Dermis microvascular lymphatic vessel endothelial cell (primary cell): ENCODE measurements at places on chromosomes 11 and 22. TPM values are rescaled to one million over a fixed set of nuclear protein-coding genes. Genes with fewer than 3 reads are reported as not detected.
A peak's percentile ranks its signal among the peaks of the same experiment; 100 is the strongest.

Gene USP28
- total RNA-seq = 24.9 and 32.9 TPM in 2 replicates

Gene TUBGCP6
- 14.0 and 22.0 TPM in 2 replicates for total RNA-seq

Gene CD248
- total RNA-seq = under 0.01 and 0.13 TPM in 2 replicates

Gene MB
- not detected in 2 replicates for total RNA-seq

Gene BET1L
- 7.4 and 14.3 TPM in 2 replicates for total RNA-seq

Gene SYCE3
- not detected in 2 replicates for total RNA-seq

Gene PUS3
- 7.4 and 7.6 TPM in 2 replicates for total RNA-seq

DNA sequence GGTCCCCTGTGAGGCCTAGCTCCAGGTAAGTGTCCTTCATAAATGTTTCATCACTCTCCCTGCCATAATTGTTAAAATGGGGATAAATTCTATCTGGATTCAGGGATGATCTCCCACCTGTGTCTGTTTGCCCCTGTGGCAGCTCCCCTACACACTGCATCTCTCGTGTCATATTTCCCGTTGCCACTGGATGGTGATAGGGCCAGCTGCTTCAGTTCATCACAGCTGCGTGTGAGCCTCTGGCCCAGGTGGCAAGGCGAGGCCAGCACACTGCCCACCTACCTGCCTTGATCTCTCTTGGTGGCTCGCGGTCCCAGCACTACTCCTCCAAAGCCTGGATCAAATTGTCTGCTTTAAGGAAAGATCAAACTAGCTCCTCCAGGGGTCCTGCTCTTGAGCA is 187.4 kb downstream of the GRIK4 start:
- DNase-seq = no peak

DNA sequence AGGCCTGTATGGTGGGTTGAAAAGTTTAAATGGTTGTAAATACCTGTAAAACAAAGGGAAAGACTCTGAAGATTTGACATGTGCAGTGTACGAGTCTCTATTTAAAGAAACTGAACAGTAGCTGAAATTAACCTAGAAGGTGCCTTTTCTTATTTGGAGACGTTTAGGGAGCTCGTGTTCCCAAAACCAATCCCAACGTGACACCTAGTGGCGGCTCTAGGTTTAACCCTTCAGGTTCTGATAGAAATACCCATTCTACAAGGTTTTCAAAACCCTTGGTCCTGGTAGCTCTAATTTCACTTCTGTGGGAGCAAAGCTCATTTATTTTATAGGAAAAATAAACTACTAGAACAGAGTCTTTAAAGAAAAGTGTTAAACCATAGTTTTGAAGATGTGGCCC is 258.3 kb downstream of the LRRC4C start:
- no peak for DNase-seq

DNA sequence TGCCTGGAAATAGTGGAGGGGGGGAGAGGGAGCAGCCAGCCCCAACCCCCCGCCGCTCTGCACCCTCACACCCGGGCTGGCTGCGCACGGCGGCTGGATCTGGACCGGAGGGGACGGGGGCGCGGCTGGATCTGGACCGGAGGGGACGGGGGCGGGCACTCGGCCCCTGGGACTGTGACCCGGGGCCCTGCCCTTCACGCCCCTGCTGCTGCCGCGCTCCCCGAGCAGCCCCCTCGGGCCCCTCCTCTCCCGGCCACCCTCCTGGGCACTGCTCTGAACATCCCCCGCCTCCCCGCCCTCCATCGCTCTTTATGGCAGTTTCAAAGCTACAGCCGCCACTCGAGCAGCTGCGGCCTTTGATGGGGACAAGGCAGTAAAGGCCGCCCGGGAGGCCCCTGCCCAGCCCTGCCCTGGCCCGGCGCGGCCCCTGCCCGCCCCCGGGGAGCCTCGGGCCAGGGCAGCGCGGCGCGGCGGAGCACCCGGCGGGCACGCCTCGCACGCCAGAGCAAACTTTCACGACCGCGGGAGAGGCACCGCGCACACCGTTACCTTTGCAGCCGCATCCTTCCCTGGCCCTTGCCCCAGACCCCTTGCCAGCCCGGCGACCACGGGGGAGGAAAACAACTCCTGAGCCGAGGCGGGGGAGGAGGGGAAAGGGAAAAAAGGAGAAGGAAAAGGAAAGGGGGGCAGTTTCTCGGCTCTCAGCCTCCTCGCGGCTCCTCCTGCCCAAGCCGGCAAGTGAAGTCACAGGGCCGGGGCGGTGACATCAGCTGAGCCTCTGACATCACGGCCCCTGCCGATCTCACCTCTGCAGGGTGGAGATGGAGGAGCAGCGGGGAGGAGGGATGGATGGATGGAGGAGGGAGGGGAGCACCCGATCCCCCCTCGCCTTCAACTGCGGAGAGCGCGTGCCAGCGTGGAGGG is 13.1 kb upstream of the TCF20 start:
- DNase-seq = no peak

DNA sequence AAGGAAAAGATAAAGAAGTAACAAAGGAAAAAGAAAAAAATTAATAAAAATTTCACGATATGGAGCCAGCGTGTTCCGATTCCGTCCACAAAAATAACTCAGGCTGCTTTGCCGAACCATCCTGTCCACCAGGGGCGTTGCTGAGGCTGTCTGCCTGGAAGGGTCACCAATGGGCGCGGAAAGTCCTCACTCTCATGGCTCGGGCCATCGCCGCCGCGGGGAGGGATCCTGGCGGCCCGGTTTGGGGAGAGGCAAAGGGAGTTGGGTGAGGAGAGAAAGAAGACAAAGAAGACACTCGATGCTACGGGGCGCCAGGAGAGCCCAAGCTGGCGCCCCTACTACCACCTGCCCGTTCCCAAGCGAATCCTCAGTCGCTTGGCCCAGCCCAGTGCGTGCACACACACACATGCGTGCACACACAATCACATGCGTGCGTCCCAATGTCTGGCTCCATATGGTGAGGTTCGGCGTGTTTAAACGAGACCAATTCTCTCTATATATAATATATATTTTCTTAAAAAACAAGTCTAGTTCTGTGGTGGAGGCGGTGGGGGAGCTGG is 5.6 kb upstream of the PYGM start:
- DNase-seq = no peak

- DNase-seq = peak; percentile 76
These were observed at the start of gene MICAL3 for GRCh38 chr22:18024276-18024939. TSS of gene MICAL3 (minus strand) at chr22:18024561. CDS start at chr22:17906812, 117,749 bp downstream.

DNA sequence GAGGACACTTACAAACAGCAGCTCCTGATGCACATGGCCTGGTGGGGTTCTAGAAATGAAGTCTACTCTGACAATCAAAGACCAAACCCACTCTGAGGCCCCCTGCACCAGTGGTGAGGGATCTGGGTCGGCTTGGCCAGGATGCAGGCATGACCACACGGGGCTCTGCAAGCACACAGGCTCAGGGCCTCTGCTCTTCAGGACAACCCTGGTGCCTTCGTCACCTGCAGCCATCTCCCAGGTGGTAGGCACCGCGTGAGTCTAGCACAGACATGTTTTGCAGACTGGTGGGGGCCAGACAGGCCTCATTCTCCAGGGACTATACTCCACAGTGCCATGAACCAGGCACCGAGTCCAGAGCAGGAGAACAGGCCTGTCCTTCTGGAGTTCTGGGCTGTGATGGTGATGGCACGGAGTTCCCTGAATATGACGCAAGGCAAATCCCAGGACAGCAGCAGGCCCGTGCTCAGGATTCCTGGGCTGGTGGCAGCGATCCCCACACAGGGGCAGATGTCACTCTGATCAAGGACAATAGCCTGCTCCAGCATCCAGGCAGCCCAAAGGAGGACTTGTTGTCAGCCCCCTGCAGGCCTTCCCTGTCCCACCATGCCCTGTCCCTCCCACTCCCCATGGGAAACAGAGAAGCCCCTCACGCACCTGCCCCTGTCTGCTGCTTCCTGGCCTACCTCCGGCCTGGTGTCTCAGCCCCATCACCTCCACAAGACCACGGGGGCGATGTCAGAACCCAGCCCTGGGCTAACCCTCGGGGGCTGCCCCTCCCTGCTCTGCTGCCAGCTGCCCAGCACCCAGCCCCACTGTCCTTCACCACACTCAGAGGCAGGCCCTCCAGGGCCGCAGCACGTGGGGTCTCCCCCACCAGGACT is 36.1 kb downstream of the GNB1L start:
- DNase-seq = no peak

DNA sequence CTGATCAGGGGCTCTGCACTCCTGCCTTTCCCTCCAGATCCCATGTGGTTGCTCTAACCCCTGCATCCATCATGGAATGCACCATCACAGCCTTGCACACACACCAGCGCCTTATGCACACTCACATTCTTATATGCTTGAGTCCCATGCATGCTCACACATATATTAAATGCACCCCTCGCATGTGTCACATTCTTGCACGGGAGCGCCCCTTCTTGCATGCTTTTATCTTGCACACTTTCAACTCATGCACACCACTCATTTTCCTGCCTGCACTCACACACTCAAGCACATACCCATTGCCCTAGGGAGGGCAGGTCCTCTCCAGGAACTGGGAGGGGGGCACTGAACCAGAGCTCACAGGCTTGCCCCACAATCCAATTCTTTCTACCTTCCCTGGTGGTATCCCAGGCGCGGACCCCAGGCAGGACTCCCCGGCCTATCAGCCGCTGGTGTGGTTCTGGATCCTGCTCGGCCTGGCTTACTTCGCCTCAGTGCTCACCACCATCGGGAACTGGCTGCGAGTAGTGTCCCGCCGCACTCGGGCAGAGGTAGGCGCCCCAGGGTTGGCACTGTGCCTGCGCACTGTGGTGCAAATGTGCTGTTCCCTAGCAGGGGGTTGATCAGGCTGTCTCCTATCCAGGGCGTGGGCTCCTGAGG is 2.3 kb upstream of the CATSPERZ start:
- no peak for DNase-seq

DNA sequence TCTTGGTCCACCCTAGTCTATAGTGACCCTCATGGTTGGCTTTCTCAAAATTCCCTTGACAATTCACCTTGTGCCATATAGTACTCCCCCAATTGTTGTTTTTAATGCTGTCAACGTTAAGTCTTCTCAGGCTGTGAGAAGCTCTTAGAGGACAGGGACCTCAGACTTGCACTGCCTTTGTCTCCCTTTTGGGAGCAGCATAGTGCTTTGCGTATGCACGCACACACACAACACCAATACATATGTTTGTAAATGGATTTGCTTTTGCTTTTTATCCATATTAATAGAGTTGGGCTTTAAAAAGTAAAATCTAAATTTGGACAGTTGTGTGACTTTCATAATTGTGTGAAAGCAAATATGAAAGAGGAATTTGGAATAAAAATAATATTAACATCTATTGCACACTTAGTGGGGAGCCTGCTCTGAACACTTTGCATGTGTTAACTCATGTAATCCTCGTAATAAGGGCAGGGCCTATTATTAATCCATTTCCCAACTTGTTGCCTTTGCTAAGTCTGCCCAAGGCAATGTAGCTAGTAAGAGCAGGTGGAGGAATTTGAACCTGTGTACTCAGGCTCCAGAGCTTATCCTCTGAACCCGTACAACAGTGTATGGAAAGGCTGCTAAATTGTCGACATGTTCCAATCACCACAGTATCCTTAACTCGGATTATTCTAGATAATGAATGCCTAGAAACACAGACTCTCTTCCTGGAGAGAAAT is 257.7 kb upstream of the NARS2 start:
- DNase-seq = peak; percentile 3

DNA sequence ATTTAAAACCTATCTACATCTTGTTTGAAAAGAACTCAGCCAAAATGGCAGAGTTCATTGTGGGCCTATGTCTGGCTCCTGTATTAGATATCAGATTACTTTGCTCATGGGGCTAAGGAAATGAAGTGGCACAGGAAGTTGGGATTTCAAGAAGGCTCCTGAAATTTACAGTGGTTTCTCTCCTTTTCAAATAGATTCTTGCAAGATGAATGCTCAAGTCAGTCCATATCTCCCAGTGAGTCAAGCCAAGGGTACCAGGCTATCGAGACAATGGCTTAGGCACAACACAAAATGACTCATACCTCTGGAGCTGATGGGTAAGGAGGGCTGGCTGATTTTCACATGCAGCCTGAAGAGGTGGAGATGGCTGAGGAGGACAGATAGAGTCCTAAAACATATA is 24.1 kb upstream of the APOA1 start:
- DNase-seq = no peak

DNA sequence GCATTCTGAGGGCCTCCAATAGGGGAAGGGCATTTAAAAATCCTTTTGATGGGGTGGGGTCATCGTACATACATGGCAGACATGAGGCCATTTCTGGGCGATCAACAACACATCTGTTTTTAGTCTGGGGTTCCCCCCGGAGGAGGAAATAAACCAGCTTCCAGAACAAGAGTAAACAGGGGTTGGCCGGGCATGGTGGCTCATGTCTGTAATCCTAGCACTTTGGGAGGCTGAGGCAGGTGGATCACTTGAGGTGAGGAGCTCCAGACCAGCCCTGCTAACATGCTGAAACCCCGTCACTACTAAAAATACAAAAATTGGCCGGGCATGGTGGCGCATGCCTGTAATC is 12.0 kb downstream of the PRSS23 start:
- no peak for DNase-seq

GRCh38 chr11:74055938-74056337 is 47.1 kb upstream of the UCP3 start:
- peak; percentile 23 for DNase-seq

- DNase-seq = no peak
These were observed 10.3 kb upstream of the UCP3 start for GRCh38 chr11:74019104-74019738.

DNA sequence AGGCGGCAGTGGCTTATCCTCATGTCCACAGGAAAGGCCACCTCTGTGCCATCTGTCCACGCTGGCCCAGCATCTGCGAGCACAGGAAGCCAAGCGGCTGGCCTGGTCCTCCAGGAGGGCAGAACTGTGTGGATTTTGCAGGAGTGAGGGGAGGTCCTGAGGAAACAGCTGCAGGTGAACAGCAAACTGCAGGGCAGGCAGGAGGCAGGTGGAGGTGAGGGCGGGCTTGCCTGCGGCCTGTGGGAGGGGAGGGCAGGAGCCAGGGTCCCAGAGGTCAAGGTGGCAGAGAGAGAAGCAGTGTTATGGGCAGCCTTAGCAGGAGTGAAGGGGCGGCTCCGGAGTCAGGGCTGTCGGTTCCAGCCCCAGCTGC is 369.7 kb downstream of the SHANK2 start:
- no peak for DNase-seq

- DNase-seq = peak; percentile 36
These were observed 37.6 kb downstream of the ATXN10 start for GRCh38 chr22:45709060-45709739.

- DNase-seq = no peak
These were observed 1075.0 kb downstream of the BRD1 start for GRCh38 chr22:48752451-48753380.

GRCh38 chr11:11513422-11513821 is 108.4 kb downstream of the GALNT18 start:
- DNase-seq = no peak

DNA sequence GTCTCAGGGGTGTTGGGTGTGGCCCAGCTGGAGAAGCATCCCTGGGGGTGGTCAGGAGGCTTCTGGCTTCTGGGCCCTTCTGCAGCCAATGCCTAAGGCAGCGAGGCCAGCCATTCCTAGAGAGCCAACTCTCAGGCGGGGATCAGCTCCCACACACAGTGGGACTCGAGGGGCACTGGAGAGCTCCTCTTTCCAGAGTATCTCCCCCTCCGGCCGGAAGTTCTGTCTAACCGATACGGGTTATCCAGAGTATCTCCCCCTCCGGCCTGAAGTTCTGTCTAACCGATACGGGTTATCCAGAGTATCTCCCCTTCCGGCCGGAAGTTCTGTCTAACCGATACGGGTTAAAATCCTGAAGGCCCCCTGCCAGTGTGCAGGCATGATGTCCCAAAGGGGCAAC is 71.2 kb upstream of the B3GAT1 start:
- DNase-seq = no peak

GRCh38 chr11:1640076-1640946 is 10.7 kb downstream of the KRTAP5-5 start:
- no peak for DNase-seq

- DNase-seq = no peak
These were observed 8.6 kb downstream of the SLC25A1 start for GRCh38 chr22:19169947-19170318.
